ENCODE measurements at places on chromosomes 6 and 20.

GRCh38 chr6:149860834-149861602 is 3.1 kb downstream of the LRP11 start:
- DNase-seq = no peak

GRCh38 chr6:139920776-139921100 is 546.3 kb upstream of the CITED2 start:
- no peak for DNase-seq

DNA sequence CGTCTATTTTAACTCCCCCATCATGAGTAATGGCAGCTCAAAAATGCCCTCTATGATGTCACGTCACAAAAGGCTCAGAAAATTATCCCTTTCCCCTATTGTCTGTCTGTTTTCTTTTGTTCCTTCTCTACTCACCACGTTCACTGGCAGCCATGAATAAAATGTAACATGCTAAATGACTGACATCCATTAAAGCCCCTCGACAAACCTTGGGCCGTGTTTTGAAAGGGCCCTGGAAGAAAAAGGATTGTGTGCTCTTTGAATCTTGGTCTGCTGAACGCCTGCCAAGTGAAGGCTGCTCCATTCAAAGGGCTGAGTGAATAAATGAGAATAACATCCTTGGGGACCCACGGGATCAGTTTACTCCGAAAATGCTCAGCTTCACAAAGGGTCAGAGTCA is 118.7 kb downstream of the RPS12 start:
- DNase-seq = no peak

DNA sequence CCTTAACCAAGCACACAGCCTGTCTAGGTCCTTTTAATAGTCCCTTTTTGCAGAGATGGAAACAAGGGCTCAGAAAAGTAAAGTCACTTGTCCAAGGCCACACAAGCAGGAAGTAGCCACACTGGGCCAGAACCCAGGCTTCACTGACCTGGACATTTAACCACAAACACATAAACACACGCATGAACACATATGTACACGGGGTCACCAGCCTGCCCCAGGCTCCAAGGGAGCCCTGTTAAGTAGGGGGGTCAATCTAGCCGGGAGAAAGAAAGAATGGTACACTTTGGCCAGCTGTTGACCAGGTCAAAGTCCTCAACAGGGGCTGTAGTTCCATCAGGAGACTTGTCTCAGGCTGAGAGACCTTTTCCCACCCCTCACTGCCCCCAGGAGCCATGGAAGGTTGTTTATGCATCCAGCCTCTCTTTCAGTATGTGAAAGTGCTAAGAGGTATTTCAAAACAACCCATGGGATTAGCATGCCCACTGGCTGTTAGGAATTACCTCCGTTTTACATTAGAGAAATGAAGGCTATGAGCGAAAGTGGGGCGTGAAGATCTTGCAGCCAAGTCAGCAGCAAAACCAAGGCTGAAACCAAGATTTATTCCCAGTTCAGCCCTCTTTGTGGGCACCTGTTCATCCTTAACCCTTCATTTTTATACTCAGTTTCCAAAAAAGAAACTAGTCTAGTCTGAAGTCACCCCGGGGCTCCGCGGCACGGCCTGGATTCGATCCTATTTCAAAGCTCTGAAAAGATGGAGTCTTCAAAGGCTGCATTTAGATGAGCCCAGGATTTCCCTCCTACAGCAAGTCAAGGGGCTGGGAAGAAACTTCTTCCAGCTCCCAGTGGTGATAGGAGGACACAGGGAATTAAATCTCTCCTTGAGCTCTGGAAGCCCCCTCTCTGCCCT is 9.8 kb downstream of the SDC4 start:
- DNase-seq = no peak

DNA sequence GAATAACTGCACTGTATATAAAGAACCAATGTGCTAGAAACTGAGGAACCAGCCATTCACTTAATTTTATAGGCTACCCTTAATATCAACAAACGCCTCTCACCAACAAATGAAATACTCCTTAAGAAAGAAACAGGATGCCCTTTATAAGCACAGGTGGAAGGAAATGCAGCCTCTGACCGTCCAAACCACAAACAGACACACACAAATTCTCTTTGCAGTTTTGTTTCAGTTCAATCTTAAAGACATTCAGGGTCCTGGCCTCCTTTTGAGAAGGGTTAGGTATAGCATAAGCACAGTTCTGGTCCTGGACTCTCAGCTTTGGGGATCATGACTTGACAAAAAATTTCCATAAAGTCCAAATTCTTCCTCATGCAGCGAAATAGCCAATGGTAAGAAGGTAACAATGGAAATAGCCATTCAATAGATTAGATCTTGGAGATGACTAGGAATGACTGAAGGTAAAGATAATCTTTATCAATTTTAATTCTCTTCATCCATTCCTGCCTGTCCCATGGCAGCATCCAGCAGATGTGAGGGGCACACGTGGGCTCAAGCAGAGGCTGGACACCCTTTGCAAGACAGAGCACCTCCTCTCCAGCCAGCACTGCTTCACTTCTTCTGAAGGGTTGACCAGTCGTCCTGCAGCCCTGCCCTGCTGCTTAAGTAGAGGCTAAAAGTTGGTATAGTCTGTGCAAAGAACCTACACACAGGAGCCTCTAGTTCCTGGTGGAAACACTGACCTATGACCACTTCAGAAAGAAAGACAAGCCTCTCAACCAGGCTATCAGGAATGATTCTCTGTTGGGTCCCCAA is 123.9 kb downstream of the CD83 start:
- DNase-seq = no peak

GRCh38 chr6:155528982-155529453 is 73.4 kb upstream of the NOX3 start:
- peak; percentile 65 for DNase-seq

GRCh38 chr6:149150801-149151398 is 166.6 kb upstream of the TAB2 start:
- peak; percentile 22 for DNase-seq

DNA sequence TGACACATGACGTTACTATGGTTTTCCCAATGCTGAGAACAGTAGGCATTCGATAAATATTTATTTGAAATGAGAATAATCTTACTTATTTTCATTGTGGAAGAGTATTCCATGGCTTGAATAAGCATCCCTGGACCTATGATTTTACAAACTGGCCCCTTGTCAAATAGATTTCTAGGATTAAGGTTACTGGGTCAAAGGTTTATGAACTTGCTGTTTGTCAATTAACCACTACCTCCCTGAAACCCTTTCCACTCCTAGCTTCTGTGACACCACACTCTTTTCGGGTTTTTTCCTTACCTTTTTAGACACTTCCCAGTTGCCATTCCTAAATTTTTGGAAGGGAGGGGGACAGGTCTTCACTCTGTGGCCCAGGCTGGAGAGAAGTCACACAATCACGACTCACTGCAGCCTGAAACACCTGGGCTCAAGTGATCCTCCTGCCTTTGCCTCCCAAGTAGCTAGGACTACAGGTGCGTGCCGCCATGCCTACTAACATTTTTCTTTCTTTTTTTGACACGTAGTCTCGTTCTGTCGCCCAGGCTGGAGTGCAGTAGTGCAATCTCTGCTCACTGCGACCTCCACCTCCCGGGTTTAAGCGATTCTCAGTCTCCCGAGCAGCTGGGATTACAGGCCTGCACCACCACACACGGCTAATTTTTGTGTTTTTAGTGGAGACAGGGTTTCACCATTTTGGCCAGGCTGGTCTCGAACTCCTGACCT is 5.1 kb upstream of the SRSF6 start:
- DNase-seq = no peak

DNA sequence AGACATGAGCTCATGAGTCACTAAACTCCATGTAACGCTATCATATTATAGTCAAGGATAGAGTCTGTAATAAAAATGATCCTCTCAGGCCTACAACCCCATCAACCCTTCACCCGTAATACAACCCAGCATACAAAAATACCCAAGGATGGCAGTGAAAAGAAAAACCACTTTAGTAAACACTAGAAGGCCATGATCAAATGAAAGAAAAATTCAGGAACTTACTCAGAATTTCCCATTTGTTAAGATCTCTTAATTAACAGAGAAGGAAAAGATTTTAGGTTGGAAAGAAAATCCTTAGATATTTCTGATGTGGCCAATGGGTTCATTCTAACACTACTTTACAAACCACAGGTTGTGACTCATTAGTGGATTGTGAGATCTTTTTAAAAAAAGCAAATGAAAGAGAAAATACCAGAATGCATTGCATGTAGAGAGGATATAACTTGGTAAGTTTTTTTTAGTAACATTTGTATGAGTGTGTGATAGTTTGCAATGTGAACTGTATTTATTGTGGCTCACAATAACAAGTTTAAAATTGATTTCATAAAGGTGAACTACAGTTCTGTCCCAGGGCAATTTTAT is 8.0 kb upstream of the UBE2J1 start:
- DNase-seq = peak; percentile 49

GRCh38 chr20:32031007-32031958 is 20.8 kb upstream of the HCK start:
- peak; percentile 80 for DNase-seq

DNA sequence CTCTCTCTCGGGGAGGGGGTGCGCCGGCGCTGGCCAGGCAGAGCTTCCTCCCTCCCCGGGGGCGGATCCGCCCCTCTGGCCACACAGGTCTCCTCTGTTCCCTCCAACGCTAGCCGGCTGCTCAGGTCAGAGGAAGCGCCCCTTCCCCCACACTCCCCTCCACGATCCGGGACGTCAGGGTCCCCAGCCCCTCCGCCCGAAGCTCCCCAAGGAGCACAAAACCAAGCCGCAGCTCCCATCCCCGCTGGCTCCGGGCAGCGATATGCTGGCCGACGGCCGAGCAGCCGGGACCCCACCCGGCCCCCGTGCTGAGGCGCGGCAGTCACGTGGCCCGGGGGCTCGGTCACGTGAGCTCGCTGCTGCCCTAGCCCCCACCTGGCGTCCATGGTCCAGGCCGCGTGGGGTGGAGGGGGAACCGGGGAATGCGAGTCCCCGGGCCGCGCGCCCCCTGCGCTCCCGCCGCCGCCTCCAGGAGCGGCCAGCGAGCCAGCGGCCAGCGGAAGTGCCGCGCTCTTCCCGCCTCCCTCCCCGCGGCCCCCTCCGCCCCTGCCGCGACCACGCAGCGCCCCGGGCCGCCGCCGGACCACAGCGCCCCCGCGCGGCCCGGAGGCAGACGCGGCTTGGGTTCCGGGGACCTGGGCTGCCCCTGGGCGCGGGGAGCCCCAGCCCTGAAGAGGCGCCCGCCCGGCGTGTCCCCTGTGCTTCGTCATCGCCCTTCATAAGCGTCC is at the start of gene SLC35B2:
Gene SLC35B2, minus strand, starts transcription at position 504 of the 728 bp plus-strand sequence. Its CDS starts 118 bp downstream, at position 386.
- peak; percentile 72 for DNase-seq

- DNase-seq = no peak
Observed at GRCh38 chr6:14442242-14442641, 324.7 kb downstream of the CD83 start.

GRCh38 chr6:134199848-134200606 is 117.9 kb downstream of the SGK1 start:
- DNase-seq = no peak

DNA sequence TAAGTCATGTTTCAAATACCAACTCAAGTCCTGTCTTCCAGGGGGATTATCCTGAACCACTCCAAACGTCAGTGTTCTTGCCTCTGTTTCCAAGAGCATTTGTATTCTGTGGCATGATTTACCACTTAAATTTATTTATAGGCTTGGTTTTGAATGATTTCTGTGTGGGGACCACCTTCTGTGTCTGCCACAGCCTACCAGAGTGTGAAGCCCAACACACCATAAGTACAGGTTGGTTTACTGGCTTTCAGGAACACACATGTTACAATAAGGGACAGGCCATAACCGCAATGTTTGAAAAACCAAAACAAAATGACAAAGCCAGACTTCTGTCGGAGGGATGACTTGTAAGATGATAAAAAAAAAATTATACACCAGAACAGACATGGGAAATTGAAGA is 56.5 kb upstream of the MAP3K7 start:
- DNase-seq = peak; percentile 26

DNA sequence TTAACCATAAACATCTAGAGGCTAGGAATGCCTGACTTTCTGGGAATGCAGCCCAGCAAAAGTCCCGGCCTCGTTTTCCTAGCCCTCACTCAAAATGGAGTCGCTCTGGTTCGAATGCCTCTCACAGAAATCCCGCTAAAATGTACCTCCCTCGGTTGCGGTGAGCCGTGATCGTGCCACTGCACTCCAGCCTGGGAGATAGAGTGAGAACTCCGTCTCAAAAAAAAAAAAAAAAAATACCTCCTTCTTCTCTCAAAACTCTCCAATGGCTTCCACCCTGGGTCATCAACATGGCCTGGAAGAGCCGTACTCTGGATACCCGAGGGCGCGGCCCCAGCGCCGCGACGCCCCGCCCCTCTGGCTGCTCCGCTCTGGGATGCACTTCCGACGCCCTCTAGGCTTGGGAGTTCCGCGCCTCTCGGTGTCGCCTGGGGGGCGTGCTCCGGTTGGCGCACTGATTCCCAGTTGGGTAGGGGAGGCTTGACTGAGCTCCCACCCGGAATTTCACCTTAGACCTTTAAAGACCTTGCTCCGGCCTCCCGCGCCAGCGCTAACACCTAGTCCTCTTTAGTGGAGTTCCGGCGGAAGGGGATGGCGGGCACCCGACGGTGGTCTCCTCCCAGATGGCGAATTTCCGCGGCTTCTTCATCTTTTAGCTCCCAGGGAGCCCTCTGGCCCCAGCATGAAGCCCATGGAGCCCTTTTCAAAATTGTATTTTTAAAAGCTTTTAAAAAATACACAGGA is 12.3 kb downstream of the HMGN4 start:
- peak; percentile 28 for DNase-seq

DNA sequence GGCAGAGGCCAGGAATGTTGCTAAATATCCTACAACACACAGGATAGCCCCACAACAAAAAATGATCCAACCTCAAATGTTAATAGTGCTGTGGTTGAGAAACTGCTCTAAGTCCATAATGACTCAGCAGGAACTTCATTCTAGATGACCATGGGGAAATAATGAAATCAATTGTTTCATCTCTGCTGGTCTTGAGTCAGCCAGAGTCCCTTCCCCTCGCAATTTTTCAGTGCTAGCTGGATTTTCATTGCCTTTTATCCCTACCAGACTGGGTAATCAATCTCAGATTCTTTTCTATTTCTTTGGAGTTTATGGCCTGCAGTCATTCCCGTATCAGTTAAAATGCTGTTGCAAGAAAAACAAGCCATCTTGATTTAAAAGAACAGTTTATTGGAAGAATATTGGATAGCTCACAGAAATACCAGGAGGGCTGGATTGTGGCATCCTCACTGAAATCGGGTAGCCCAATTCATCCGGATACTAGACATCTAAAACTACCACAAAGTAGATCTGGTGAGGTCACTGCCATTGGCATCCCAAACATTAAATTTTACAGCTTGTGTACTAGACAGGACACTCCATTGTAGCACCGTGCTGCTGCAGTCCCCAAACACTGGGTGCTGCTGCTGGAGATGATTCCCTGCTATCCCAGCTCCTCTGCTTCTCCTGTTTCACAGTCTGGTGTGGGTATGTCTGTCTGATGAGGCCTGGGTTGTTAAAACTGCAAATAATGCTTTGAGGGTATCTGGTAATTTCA is 30.3 kb upstream of the POPDC3 start:
- peak; percentile 37 for DNase-seq

DNA sequence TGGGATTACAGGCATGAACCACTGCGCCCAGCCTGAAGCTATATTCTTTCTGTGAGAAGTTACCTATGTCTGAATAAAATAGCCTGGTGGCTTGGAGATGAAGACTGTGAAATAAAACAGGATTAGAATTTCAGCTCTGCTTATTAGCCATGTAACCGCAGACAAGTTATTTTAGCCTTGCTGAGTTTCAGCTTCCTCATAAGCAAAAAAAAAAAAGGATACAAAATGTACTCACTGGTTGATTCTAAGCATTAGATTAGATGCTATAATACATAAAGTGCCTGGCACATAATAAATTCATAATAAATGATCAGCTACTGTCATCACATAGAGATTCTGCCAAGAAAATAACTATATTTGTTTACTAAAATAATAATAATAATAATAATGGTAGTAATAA is 98.8 kb downstream of the EPB41L2 start:
- no peak for DNase-seq
